ENCODE measurements at places on chromosomes 4 and X.

DNA sequence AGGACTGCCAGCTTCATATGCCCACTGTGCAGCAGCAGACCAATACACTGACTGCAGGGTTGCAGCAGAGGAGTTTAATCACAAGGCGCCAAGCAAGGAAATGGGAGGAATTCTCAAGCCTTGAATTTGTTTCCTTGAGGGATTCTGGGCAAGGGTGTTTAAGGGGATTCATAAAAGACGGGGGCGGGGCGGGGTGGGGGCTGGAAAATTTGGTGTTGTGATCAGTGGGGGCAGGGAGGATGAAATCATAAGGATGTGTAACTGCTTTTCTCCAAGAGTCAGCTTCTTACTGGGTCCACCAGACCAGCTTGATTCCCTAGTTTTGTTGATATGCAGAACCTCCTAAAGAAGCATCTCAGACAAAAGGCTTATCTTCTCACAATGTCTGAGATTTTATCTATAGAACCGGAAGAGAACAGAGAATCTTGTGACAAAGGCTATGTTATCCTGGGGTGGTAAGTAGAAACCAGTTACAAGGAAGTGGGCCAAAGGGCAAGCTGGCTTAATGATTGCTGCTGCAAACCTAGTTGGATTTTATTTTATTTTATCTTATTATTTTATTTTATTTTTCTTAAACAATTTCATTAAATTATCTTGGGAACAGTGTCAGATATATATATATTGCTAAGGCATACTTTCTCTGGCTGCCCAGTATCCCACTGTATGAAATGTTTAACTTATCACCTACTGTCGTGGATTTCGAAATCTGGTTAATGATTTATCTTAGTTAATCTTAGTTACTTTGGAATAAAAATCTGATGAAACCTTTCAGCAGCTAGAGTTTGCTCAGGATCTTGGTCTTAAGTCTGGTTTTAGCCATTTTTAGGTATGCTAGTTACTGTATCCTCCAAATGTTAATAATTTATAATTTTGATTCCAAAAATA, 276.4 kb downstream of the RPA4 start:
- DNase-seq: no peak

- no peak for DNase-seq
These were observed 33.5 kb downstream of the GUCY2F start for GRCh38 chrX:109448282-109448938.

GRCh38 chrX:53291596-53291995, 10.2 kb upstream of the IQSEC2 start:
- DNase-seq: no peak

- no peak for DNase-seq
These were observed 76.4 kb downstream of the RAPGEF2 start for GRCh38 chr4:159178979-159179969.

DNA sequence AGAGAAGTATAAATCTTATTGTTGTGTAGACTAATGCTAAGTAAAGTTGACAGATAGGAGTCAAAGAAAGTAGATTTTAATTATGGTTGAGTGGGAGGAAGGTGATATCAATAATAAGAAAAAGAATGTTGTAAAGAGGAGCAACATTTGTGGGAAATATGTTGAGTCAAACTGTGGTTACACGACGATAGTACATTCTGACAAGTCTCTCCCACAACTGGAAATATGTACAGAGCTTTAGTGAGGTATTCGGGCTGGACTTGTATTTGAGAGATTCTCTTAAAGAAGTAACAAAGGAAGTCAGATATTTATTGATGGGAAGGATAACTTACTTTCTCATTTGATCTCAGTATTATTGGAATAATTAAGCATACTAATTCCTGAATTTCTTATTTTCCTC, 525.3 kb upstream of the MAGEB2 start:
- no peak for DNase-seq

- no peak for DNase-seq
These were observed 2349.0 kb upstream of the TENM3 start for GRCh38 chr4:179894066-179894778.

- DNase-seq: no peak
These were observed 42.4 kb upstream of the IL21 start for GRCh38 chr4:122663291-122663690.

DNA sequence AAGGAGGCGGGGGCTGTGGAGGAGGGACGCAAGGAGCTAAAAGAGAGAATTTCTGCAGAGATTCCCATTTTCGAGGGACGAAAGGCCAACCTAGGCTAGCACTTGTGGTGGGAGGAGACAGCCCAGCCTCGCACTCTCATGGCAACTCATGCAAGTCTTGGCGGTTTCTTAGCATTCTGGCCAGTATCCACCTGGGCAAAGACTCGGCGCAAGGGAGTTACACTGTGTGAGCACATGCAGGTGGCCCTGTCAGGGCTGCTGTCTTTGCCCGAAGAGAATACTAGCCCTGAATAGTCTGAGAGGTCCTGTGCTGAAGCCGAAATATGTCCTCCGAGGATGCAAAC, 15.5 kb downstream of the MCF2 start:
- DNase-seq: no peak

DNA sequence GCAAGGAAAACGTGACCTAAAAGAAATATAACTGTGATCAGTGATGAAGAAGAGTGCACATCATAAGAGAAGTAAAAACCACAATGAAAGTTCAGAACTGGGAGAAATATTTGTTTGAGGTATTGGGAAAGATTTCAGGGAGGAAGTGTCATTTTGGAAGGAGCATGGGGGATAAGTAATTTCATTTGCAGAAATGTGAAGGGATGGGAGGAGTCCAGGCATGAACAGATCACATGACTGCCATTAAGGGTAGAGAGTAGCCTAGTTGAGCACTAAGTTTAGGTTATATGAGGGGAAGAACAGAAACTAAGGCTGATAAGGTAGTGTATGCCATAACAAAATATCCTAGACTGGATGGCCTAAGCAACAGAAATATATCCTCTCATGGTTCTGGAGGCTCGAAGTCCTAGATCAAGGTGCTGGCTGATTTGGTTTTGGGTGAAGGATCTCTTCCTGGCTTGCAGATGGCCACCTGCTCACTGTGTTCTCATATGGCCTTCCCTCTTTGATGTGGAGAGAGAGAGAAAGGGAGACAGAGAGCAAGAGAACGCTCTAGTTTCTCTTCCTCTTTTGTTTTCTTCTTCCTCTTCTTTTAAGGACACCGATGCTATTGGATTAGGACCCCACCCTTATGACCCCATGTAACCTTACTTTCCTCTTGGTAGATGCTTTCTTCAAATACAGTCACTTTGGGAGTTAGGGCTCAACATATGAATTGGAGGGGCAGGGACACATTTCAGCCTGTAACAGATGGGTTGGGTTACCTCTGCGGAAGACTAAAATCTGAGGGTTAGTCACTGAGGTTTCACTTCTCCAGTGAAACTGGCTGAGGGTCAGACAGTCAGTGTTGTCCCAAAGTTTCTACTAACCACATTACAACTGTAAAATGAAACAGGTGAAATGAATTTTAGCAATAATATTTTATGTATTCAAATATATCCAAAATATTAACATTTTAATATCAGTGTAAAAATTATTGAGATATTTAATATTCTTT, 77.9 kb downstream of the EGF start:
- DNase-seq: no peak

- DNase-seq: no peak
These were observed 180.8 kb upstream of the ANXA3 start for GRCh38 chr4:78370631-78371372.

DNA sequence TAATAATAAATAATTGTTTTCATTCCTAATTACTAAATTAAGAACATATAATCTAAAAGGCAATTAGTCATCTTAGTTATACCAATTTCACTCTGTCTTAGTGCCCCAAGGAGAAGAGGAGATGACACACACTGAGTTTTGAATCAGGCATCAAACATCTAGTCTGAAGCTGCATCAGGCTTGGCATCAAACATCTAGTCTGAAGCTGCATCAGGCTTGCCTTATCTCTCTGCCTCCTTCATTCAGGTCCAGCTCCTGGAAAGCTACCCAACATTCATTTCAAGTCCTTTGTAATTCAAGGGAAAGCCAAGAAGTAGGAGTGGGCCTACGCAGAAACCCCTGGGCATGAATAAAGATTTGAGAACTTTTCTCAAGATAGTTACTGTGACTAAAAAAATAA, 62.2 kb downstream of the SH3RF1 start:
- DNase-seq: no peak

DNA sequence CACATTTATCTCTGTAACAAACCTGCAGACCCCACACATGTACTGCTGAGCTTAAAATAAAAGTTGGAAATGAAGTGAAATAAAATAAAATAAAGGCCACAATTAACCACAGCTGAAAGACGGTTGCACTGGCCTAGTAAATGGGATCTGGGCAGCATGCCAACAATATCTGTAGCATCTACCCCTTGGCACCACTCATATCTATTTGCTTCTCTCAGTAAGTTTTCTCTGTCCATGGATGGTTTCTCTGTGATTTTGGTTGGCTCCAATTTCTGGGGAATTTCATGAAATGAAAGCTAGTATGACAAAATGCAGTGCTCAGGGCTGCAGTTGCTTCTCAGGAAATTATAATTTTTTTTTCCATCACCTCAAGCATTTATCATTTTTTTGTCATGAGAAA, 172.0 kb upstream of the IL15 start:
- DNase-seq: no peak

- DNase-seq: no peak
These were observed 91.9 kb downstream of the DNAAF6 start for GRCh38 chrX:107298276-107298675.

DNA sequence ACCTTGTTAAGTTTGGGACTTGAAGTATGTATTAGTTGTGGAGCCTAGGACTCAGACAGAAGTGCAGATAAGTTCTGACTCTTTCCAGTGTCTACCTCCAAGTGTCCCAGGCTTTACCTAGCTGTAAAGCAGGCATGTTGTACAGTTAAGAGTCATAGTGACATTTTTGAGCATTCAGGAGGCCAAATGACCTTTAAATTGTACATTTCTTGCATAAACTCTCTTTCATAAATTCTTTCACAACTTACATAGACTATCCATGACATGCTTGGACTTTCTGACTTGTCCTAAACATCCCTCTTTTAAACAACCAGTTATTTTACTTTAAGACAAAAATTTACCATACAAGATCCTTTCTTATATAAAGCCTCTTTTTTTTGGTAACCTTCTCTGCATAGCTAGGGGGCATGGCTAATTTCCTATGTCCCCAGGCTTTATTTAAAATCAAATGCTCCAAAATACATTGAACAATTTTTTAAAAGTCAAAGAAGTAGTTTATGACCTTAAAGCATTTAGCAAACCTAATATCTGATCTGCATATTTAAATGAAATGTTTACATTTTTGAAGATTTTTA, 40.1 kb upstream of the UGT8 start:
- DNase-seq: no peak

- peak; percentile 36 for DNase-seq
These were observed 261.1 kb upstream of the PLCXD1 start for GRCh38 chrX:19912-20571.

- DNase-seq: no peak
These were observed 229.5 kb downstream of the MAPK10 start for GRCh38 chr4:86130160-86130933.

GRCh38 chr4:14646831-14647230, 355.4 kb upstream of the CPEB2 start:
- DNase-seq: no peak

DNA sequence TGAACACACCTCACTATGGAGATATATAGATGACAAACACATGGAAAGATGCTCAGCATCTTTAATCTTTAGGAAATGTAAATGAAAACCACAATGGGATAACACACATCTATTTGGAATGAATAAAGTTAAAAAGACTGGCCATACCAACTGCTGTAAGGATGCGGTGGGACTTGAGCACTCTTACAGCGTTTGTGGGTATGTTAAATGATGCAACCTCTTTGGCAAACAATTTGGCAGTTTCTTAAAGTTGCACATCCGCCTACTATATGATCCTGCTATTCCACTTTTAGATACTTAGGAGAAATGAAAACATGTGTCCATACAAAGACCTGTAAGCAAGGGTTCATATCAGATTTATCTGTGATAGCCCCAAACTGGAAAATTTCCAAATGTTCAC, 50.7 kb downstream of the MRPL1 start:
- DNase-seq: no peak

DNA sequence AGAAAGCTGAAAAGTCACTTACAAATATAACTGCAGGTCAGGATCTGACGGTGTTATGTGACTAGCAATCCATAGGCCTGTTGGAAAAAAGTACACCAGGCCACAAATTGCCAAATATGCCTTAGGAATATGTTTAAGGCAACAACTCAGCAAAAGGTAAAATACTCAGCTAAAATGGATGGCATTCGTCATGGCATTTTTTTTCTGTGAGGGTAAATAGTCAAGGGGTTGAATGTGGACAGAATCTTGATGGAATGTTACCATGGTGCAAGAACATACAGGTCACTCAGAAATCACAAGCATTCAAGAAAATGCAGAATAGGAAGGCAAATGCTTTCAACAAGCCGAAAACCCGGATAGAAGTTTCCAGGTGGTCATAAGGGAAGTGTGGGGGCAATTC, 121.7 kb upstream of the MBNL3 start:
- DNase-seq: no peak

DNA sequence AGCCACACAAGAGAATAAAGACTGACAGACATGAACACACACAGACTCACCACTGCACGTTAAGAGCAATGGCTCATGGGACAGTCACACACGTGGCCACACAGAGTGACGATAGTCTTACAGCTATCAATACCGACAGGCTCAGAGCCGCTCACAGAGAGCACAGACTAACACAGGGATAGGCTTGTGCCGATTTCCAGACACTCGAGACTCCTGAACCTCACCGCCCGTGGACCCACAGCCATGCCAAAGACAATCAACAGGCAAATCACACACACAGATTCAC, 716 bp upstream of the SLC38A5 start:
- DNase-seq: no peak

- no peak for DNase-seq
These were observed 186.1 kb upstream of the CASK start for GRCh38 chrX:42109428-42109827.

GRCh38 chr4:89303177-89303576, 4.4 kb downstream of the GPRIN3 start:
- DNase-seq: peak; percentile 49

- DNase-seq: no peak
These were observed 118.4 kb downstream of the ASB9 start for GRCh38 chrX:15151267-15152186.

- DNase-seq: no peak
These were observed 160.1 kb upstream of the NRK start for GRCh38 chrX:105662248-105662647.

DNA sequence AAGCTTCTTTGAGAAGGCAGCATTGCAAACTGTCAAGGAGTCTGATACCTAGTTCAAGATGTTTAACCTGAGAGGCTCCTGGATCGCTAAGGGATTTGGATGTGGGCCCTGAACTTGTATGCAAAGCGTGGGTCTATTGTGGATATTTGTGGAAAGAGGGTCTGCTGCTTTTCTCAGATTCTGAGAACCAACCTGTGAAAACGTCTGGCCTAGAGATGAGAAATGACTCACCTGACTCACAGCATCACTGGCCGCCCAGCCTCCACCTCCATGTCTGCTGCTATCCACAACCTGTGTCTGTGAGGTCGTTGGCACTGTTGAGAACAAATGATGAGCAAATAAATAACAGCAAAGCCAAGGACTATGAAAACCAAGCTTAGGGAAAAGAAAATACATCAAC, 33.3 kb upstream of the PROM1 start:
- DNase-seq: no peak

Measured in activated T-cell treated with anti-CD3 and anti-CD28 coated beads, Interleukin-2, amount 50 U/mL, for 1 hour (primary cell).